ENCODE measurements at places on chromosomes 3 and 15. TPM values are rescaled to one million over a fixed set of nuclear protein-coding genes. Genes with fewer than 3 reads are reported as not detected.

Gene FBXL22
- total RNA-seq: 0.58 TPM

Gene GADL1
- total RNA-seq: under 0.01 TPM

Gene DENND6A
- total RNA-seq: 16.9 TPM

Gene TMEM40
- total RNA-seq: not detected

Gene WNT7A
- not detected for total RNA-seq

Gene CLDN16
- total RNA-seq: 0.38 TPM

Gene AMOTL2
- 96.4 TPM for total RNA-seq

Gene SYNM
- total RNA-seq: 6.1 TPM

Gene DCUN1D1
- 33.8 TPM for total RNA-seq

Gene CPNE4
- not detected for total RNA-seq

Gene CCNB2
- total RNA-seq: 5.1 TPM

Gene AADAC
- total RNA-seq: 7.0 TPM

Gene UROC1
- total RNA-seq: not detected

Gene IL5RA
- not detected for total RNA-seq

Gene SH2D7
- total RNA-seq: not detected

Gene HTR3E
- not detected for total RNA-seq

Gene NTRK3
- total RNA-seq: 3.1 TPM

Gene PRR20G
- total RNA-seq: not detected

Gene DNAH12
- 0.28 TPM for total RNA-seq

Gene B4GALT4
- total RNA-seq: 72.2 TPM

Gene IGSF11
- total RNA-seq: 0.56 TPM

Gene CLRN1
- total RNA-seq: not detected
